ENCODE measurements at places on chromosomes 4 and X.

- peak; percentile 6 for DNase-seq
Measured at GRCh38 chrX:135543924-135544323, 23.5 kb downstream of the INTS6L start.

- DNase-seq, result no peak
Measured at GRCh38 chr4:24662542-24662941, 78.2 kb upstream of the DHX15 start.

GRCh38 chrX:16140448-16140847 is 17.1 kb downstream of the GRPR start:
- DNase-seq, result no peak

DNA sequence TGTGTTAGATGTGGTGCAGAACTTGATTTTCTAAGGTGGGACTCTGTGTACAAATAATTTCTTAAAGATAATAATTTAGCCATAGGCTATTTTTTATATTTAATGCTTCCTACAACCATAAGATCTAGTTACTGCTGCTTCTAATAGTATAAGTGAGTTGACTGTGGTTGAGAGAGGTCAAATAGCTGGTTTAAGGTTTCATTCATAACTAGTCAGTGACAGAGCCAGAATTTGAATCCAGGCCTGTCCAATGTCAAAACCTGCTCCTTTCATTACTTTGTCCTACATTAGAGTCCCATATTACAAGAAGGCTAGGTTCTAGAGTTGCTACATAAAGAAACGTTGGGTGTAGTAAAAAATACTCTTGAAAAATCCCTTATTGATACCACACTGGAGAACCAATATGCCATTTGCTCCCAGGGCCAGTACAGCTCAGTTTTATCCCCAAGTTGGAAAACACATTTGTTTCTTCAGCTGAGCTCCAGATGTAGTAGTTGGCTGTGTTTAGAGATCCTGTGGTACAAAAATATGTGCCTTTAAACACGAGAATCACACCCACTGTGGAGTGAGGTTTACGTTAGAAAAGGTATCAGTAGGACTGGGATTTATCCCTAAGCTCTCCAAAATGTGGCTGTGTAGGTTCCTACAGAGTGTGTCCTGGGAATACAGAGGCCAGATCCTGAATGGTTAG is 84.3 kb downstream of the REPS2 start:
- no peak for DNase-seq

Data from CD4-positive, CD25-positive, alpha-beta regulatory T cell (primary cell).